ENCODE measurements at places on chromosomes 16 and 17. TPM values are rescaled to one million over a fixed set of nuclear protein-coding genes. Genes with fewer than 3 reads are reported as not detected.

Gene EVPLL
- total RNA-seq = not detected

Gene PLCG2
- 3.9 TPM for total RNA-seq

Gene CCL3
- total RNA-seq = not detected

Gene PRRT2
- 0.26 TPM for total RNA-seq

Gene FADS6
- not detected for total RNA-seq

Gene GINS2
- 31.6 TPM for total RNA-seq

Gene NACA2
- 0.10 TPM for total RNA-seq

Gene NHLRC4
- total RNA-seq = 0.12 TPM

Gene EDC4
- 65.8 TPM for total RNA-seq

Gene KLHL10
- total RNA-seq = not detected

Gene LPCAT2
- total RNA-seq = 5.8 TPM

Gene FA2H
- total RNA-seq = 37.1 TPM

Gene CD300E
- total RNA-seq = not detected

Gene OTOP2
- 0.06 TPM for total RNA-seq

Gene TMEM88
- 0.69 TPM for total RNA-seq

Gene OR4D1
- total RNA-seq = 0.03 TPM

Gene AANAT
- total RNA-seq = 0.29 TPM

Gene MKS1
- total RNA-seq = 10.6 TPM

Gene SLC35G6
- not detected for total RNA-seq

All from A549 treated with CpdA at 1 μM for 4 hours (cell line).